ENCODE measurements at places on chromosomes 1 and 21.

GRCh38 chr1:153429266-153430165, 13.2 kb downstream of the S100A7A start:
- DNase-seq: no peak

GRCh38 chr1:156894711-156895454, 1.4 kb downstream of the PEAR1 start:
- DNase-seq: no peak

DNA sequence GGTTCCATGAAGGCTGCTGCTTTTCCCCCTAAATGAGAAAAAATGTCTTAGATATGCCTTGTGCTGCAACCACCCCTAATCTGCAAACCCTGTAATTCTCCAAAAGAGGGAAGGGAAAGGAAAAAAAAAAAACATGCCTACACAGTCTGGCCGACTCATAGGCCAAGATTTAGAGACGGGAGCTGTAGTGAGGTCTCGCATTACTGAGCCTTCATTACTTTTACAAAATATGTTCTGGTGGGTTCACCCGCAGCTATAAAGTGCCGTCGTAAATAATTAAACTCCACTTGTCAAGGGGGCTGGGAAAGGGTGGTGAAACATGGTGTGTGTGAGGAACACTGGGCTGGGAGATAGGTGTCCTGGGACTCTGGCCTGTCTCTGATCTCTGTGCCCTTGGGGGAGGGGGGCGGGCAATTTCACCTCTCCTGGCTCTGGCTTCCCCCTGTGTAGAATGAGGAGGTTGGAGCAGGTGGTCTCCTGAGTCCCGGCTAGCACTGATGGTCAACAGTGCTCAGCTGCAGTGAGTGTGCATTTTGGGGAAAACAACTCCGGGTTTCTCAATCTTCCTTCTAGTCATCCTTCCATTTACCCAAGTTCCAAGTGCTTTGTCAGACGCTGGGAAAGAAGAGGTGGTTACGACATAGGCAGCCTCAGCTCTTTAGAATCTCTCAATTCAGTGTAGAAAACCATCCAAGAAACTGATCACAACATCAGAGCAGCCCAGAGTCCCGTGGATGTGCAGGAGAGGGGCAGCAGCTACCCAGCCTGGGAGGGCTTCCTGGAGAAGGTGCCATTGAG, 82.3 kb downstream of the ACTL8 start:
- DNase-seq: no peak

GRCh38 chr1:220886470-220887201, 7.4 kb downstream of the HLX start:
- DNase-seq: no peak

GRCh38 chr21:42495027-42495426, 997 bp downstream of the RSPH1 start:
- DNase-seq: no peak

DNA sequence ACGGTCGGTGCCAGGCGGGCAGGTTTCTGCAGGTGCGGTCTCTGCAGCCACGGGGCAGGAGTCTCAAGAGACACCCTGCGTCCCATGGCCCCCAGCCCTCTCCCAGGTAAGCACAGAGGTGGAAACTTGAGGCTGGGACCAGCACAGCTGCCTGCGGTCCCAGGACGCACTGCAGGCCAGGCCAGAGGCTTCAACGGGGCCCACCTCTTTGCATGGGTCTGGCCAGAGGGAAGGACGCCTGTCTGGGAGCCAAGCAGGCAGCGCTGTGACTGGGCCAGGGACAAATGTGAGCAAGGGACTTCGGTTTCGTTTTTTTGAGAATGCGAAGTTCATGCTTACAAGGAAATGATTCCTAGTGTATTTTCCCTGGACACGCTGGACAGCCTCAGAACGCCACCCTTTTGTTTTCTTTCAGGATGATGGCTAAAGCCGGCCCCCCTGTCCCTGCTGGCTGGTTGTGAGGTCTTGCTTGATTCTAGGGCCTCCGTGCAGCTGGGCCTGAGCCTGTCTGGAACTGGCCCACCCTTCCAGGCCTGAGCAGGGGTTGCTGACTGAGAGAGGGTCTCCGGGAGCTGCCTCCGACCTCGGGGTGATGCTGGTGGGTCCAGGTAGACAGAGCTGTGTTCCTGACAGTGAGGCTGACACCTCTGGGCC, 38.3 kb downstream of the MORN1 start:
- no peak for DNase-seq

DNA sequence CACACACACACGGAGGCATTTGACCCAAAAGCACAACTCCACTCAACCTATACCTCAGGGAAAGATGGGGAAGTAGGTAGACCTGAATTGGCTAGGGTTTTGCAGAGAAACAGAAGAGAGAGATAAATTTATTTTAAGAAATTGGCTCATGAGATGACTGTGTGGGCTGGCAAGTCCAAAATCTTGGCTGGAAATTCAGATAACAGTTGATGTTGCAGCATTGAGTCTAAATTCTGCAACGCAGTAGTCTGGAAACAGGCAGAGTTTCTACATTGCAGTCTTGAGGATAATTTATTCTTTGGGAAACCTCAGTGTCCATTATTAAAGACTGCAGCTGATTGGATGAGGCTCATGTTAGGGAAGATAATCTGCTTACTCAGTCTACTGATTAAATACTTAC, 4.3 kb upstream of the LCE2B start:
- no peak for DNase-seq

GRCh38 chr1:151368393-151369301, 3.9 kb downstream of the SELENBP1 start:
- DNase-seq: no peak

- DNase-seq: no peak
Observed at GRCh38 chr1:242602001-242602400, 77.5 kb upstream of the PLD5 start.

DNA sequence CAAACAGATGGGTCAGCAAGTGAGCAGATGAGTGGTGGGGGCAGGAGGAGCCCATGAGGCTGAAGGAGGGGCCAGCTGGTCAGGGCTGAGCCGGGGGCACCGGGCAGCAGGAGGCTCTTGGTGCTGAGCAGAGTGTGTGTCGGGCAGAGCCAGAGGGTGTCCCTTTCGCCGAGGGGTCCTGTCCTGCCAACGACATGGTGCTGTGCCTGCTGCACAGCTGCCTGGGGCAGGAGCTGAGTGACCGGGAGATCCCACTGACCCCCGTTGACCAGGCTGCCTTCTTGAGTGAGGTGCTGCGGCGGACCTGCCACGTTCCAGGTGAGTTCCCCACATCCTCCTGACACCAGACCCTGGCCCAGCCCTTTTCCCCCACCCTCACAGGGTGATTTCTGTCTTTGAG, 27.5 kb downstream of the HYI start:
- DNase-seq: no peak

DNA sequence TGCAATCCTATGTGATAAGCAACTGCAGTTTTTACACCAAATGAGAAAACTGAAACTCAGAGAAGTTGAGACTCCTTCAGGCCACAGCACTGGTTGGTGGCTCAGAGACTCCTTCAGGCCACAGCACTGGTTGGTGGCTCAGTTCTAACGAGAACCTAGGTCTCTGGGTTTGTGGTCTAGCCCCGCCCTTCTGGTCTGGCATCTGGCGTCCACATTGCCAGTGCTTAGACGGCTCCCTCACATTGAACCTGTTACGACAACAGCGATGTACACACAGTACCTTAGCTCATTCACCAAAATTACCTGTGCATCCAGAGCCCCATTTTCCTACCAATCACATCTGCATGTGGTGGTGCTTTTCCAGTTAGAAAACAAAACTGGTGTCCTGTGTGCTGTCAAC, 66.1 kb downstream of the NID1 start:
- DNase-seq: no peak

DNA sequence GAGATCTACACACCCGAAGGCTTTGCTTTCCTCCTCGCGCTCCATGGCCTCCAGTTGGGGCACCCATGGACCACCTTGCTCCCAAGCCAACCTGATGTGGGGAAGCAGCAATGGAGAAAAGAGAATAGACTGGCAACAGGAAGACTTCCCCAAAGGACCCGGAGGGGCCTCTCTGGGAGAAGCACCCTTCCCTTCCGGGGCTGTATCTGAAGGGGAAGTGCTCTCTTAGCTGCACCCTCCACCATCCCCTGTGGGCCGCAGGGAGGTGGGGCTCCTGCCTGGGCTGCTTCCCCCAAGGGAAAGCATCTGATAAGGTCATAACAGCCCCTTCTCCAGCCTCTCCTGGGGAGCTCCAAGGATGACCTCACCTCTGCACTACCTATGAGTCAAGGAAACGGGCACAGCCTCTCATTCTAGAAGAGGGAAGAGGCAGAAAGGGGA, 100.2 kb downstream of the RIPK4 start:
- DNase-seq: no peak

DNA sequence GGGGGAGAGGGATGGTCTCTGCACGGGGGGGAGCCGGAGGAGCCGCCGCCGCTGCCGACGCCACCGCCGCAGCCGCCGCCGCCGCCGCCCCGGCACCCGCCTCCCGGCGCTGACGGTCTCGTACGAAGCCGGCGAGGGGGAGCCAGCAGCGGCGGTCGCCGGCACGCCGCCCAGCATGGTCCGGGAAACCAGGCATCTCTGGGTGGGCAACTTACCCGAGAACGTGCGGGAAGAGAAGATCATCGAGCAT, 311 bp downstream of the SPEN start:
- no peak for DNase-seq

- no peak for DNase-seq
Observed at GRCh38 chr1:234565132-234565531, 44.8 kb downstream of the IRF2BP2 start.

All from hypothalamus (tissue), 51 donors.